ENCODE measurements at places on chromosomes 3 and 15.

- no peak for DNase-seq
Observed at GRCh38 chr3:136929977-136930670, 27.7 kb upstream of the IL20RB start.

DNA sequence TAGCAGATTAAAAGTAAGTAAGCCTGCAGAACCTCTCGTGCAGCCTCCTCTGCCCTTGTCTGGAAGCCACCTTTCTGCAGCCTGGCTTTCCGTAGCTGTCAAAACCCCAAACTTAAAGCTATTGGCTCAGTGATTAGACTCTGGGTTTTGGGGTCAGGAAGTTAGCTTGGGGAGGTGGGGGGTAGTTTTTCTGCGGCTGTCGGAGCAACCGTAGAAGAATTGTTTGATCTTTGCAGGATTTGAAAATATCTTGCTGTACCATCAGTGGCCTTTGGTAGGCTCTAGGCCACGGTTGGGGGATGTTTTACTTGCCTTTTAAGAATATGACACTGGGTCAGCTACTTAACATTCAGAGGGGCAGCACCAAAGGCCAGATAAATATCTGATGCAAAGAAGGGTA is 88.4 kb upstream of the RASGRP1 start:
- no peak for DNase-seq

GRCh38 chr15:83249030-83249343 is 35.5 kb downstream of the BNC1 start:
- DNase-seq, result no peak

- DNase-seq, result no peak
Observed at GRCh38 chr3:151101270-151101969, 16.0 kb downstream of the MED12L start.

DNA sequence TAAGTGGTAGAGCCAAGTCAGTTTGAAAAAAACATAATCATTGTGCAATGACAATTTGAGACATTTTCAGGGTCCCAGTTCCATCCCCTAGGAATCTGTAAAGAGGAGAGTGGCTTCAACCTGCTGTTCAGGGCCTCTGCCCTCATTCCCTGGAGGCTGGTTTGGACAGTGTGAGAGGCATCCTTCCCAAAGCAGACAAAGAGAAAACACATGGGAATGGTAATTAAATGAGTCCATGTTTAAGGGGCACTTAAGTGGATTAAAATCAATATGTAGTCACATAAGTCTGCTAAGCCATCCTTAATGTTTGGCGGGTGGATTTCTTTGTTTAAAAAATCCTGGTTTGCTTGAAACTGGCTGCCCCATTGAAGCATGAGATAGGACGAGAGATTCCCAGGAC is 146.3 kb upstream of the CTDSPL start:
- DNase-seq, result no peak

- DNase-seq, result no peak
Observed at GRCh38 chr3:31433679-31433992, 99.1 kb upstream of the STT3B start.

DNA sequence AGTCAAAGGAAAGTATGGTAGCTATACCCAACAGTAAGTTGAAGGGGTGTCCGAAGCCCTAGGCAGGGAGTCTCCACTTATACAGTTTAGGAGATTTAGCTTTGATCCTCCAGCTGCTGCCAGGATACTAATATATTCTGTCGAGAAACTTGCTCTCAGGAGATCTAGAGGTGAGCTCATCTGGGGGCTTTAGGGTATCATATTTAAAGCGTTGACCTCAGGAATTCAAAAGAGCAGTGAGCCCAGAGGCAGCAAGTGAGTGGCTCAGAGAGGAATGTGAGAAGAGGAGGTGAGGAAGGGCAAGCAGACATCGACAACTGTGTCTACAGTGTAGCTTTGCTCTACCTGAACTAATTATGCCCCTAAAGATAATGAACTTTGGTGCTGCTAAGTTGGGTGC is 245.1 kb upstream of the LRTM1 start:
- no peak for DNase-seq

DNA sequence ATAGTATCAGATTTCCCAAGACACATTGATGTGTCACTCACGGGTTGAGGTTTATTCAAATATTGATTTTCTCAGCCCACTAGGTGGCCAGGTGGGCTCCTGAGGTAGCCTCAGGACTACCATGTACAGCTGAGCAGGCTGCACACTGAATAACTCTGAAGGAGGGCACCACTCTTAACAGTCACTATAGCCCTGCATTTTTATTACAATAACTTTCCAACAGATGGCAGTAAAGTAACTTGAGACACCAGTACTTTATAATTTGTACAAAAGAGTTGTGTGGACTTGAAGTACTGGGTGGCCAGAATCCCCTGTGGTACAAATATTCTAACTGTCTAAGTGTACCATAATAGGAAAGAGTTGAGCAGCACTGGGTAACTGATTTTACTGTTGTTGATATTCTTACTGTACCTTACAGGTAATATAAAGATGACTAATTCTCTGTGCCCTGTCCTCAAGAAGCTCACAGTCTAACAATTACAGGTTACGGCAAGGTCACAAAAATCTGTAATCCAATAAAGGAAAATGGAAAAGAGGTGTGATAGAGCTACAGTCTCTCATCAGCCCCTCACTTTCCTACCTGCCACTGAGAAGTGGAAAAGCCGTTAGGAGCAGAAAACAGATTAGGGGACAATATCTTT is 76.0 kb downstream of the ETFA start:
- no peak for DNase-seq

GRCh38 chr3:184531626-184532280 is 29.8 kb upstream of the EPHB3 start:
- DNase-seq, result no peak

- DNase-seq, result no peak
Observed at GRCh38 chr3:166510382-166510781, 673.2 kb upstream of the BCHE start.

- no peak for DNase-seq
Observed at GRCh38 chr3:196193133-196193735, 18.0 kb downstream of the ZDHHC19 start.

DNA sequence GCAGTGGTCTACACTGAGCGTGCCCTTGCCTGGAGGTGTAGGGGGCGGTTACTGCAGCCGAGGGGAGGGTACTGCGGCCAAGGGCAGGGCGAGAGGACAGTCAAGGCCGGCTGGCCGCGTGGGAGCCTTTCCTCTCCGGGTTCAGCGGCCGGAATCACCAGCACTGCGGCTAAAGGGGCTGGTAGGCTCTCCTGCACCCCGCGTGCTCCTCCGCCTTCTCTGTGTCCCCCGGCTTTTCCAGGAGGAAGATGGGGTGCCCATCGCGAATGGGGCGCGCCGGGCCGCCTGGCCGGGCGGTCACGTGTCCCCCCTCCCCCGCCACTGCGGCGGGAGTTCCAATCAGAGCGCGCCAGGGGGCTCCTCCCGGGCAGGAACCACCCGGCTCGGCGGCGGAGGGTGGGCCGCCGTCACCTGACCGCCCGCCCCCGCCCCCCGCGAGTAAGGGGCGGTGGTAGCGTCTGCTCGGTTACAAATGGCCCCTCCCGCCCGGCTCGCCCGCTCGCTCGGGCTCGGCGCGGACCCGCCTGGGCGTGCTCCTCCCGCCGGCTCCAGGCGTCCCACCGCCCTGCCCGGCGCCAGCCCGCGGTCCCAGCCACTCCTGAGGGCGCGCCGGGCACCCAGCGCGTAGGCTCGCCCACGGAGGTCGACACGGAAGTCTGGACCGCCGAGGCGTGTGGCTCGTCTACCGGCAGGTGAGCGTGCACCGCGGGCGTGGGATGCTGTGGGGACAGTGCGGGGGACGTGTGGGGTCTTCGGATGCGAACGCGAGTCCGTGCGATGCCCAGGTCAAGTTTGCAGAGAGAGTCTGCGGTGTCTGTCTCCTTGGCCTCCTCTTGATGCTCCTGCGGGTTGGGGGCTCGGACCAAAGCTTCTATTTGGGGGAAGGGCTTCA is 242.6 kb upstream of the TOPAZ1 start:
- DNase-seq, result no peak

- no peak for DNase-seq
Observed at GRCh38 chr15:64333986-64334929, 21.7 kb downstream of the CSNK1G1 start.

DNA sequence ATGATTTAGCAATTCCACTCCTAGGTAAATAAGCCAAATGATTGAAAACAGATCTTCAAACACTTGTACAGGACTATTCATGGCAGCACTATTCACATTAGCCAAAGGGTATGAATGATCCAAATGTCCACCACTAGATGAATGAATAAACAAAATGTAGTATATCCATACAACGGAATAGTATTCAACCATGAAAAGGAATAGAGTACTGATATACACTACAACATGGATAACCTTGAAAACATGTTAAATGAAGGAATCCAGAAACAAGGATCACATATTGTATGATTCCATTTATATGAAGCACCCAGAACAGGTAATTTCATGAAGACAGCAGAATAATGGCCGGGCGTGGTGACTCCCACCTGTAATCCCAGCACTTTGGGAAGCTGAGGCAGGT is 78.2 kb upstream of the IGF1R start:
- DNase-seq, result no peak

- no peak for DNase-seq
Observed at GRCh38 chr3:191324936-191325335, 4.3 kb upstream of the CCDC50 start.

DNA sequence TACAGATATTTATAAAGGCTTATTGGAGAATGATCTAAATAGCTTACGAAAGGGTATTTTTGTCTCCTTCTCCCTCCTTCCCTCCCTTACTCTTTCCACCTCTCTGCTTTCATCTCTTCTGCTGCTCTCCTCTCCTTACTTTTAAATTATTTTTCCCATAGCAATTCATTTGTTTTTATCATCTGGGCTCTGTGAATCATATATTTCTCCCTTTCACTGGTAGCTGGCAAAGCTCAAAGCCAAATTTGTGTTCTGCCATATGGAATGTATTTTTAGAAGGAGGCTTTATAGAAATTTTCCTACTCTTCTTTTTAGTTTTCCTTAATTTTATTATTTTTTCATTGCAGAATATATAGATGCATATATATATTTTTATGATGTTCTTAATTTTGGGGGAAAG is 385.8 kb downstream of the C3orf38 start:
- DNase-seq, result no peak

GRCh38 chr3:189961522-189962161 is 159.1 kb downstream of the P3H2 start:
- peak; percentile 52 for DNase-seq

DNA sequence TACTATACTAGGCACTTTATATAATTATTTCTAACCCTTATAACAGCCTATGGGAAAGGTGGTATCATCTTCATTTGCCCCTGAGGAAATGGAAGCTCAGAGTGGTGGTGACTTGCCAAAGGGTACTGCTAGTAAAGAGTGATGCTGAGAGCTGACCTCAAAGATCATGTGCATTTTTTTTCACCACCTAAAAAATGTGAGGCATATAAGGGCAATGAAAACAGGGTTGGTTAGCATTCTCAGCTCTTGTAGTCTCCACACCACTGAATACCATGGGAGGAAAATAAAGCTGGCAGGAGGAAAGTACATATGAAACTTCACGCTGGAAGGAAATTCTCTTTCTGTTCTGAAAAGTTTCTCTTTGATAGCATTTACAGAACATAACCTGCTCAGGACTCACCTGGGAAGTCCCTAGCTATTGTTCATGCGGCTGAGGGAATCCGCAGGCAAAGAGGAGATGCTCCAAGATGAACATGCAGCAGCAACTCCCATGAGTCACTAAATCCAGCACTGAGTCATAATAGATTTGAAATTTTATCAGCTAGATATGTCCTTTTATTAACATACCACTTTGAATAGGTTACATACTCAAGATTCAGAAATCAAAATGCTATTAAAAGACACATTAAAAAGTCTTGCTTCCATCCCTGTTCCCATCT is 17.3 kb downstream of the FAIM start:
- DNase-seq, result no peak

DNA sequence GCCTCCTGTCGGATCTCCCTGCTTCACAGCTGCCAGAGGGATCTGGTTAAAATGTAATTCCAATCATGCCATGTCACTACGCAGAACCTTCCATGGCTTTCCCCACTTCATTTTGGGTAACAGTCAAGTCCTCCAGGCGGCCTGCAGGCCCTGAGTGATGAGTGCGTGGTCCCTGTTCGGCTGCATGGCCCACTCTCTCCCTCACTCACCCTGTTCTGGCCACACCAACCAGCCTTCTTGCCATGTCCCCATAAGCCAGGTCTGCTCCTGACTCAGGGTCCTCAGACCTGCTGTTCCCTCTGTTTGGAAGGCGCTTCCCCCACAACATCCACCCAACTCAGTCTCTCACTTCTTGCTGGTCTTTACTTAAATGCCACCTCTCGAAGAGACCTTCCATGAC is 41.6 kb upstream of the LINGO1 start:
- no peak for DNase-seq

DNA sequence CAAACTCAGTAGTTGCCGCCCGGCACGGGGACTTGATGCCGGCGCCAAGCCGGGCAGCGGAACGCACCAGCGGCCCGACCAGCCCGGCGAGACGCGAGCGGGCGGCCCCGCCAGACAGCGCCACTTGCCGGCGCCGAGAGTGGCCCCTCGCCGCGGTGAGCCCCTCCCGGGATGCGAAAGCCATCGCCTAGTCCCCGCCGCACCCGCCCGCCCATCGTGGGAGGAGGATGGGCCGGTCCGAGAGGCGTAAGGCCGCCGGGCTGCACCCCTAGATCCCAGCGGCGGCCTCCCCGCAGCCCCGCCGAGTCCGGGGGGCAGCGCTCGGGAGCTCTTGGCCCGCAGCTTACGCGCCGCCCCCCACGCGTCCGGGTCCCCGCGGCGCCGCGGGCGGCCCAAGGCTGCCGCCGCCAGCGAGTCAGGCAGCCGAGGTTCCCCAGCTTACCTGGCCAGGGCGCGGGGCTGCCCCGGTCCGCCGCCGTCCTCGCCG is 609 bp downstream of the GOLGA8A start:
- peak; percentile 32 for DNase-seq

DNA sequence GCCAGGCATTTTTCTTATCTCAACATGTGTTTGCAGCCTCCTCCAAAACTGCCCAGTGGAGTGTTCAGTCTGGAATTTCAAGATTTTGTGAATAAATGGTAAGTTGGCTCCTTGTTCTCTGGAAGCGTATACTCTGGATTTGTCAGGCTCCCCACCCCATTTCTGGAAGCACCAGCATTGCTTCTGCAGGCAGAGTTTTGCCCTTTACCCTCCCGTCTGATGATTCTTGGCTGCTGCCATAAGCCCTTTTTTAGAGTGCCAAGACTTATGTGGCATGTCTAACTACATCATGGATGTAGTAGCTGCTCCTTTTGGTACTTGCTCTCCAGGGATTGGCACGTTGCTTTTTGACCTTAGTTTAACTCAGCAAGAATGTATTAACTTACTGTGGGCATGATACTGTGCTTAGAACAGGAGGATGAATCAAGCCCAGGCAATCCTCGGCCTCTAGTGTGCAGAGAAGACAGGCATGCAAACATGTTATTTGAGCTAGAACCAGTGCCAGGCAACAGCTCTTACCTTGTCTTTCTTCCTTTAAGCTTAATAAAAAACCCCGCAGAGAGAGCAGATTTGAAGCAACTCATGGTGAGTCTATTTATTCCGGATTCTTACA is 8.3 kb downstream of the SNAPC5 start:
- DNase-seq, result no peak

- no peak for DNase-seq
Observed at GRCh38 chr3:51681453-51681852, 10.4 kb downstream of the TEX264 start.

GRCh38 chr3:191210032-191210431 is 11.0 kb downstream of the OSTN start:
- DNase-seq, result no peak

All from GM18507 (cell line).